GM12892 (cell line): ENCODE measurements at places on chromosomes 1 and 21.

- no peak for DNase-seq
Measured at GRCh38 chr1:43511394-43511793, 19.3 kb upstream of the PTPRF start.

DNA sequence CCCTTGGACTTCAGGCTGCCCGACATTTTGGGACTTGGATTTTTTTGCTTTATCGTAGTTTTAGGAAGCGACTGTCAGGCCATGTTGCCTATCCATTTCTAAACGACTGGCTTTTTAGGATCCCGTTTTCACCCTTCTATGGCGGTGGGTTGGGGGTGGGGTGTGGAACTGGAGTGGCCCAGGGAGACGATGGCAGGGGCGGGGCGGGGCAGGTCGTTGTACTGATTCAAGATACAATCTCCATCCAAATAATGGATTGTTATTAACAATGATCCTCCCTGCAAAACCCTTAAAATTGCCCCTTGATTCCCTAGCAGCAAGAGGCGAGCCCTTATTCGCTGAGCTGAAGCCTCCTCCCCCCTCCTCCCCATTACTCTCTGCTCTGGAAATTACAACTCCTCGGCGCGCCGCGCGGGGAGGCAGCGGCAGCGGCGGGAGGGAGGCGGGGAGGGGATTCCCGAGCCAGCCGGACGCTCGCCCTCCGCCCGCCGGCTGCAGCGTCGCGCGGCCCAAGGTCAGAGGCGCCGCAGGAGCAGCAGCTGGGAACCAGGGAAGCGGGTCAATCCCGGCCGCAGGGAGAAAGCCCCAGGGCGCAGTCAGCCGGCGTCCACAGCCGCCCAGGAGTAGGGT, at the start of gene TRIM67:
TRIM67 (plus strand) TSS at position 392 of the 630 bp plus-strand sequence. CDS start 912 bp downstream, outside the sequence.
- DNase-seq, result no peak

GRCh38 chr1:155048449-155049334, 2.4 kb upstream of the ADAM15 start:
- DNase-seq, result no peak

DNA sequence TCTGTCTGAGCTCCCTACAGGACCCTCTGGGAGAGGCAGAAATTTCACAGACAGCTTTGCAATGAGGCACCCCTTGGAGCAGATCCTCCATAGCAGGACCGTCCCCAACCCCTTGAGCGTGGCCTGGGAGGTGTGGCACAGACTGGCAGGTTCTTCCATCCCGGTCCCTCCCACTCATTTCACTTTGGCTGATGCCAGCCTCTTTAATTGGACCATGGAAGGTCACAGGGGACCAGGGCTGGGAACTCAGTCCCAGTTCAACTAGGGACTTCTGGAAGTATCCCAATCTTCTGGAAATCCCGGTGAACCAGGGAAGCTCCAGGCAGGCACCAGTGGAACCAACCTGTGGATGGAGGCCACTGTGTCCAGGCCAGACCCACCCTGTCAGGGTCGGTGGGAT, 83.7 kb downstream of the SPSB1 start:
- no peak for DNase-seq

DNA sequence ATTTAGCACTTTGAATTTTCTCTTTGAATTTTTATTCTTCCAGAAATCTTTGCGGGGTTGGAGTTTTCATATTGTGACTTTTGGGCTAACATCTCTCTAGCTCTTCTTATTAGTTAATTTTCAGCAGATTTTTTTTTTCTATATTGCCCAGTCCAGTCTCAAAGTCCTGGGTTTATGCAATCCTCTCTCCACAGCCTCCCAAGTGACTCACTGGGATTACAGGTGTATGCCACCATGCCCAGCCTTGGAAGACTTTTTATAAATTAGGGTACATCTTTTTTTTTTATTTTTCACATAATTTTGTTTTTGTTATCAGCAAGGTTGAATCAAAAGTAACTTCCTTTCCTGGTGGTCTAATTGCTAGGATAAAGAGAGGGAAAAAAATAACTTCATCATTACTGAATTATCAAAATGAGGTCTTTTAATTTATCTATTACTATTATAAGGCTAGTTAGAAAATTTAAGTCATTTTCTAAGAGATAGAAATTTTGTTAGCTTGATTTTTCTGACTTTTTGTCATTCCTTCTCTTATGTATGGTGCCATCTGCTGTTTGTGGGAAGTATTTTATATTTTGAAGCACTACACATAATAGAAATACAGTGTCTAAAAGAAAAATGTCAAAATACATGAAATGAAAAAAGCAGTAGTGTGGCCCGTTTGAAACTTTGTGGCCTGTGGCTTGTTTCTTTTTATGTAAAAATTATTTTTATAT, 273.4 kb upstream of the CACYBP start:
- no peak for DNase-seq

- no peak for DNase-seq
Measured at GRCh38 chr1:245322673-245323072, 167.9 kb downstream of the KIF26B start.

DNA sequence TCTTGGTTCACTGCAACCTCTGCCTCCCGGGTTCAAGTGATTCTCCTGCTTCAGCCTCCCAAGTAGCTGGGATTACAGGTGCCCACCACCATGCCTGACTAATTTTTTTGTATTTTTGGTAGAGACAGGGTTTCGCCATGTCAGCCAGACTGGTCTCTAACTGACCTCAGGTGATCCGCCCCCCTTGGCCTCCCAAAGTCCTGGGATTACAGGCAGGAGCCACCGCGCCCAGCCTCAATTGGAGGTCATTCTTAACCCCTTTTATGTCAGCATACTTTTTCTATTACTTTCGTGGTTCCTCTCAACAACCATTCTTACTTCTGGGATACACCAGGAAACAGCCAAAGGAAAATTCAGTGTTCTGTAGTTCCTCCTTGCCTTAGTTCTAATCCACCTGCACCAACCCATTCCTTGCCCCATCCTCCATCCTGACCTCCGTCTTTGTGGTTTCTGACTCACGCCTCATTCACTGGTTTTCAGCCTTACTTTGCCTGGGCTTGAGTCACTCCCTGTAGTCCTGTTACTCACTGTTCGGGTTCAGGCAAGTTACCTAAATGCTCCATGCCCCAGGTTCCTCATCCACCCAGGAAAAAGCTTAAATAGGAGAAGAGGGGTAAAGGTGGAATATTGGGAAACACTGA, 12.9 kb upstream of the BCL10 start:
- no peak for DNase-seq

DNA sequence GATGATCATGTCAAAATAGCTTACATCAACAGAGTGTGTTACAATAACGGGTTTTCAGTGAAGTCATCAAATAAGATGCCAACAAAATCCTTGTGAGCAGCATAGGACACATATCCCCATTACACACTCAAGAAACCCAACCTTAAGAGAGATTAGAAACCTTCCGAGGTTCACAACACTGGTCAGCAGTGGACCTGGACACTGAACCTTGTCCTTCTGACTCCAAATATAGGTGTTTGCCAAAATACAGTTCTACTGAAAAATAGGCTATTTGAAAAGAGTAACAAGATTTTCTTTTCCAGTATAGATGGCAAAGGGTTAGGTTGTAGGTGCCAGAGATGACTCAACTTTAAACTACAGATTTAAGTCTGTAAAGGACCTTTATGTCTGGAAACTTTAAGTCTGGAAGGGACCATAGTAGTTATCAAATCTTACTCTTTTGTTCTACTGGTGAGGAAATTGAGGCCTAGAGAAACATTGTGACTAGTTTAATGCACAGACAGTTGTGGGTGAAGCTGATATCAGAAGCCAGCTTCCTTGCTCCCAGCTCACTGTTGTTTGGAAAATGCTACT, 811 bp upstream of the REG4 start:
- no peak for DNase-seq

DNA sequence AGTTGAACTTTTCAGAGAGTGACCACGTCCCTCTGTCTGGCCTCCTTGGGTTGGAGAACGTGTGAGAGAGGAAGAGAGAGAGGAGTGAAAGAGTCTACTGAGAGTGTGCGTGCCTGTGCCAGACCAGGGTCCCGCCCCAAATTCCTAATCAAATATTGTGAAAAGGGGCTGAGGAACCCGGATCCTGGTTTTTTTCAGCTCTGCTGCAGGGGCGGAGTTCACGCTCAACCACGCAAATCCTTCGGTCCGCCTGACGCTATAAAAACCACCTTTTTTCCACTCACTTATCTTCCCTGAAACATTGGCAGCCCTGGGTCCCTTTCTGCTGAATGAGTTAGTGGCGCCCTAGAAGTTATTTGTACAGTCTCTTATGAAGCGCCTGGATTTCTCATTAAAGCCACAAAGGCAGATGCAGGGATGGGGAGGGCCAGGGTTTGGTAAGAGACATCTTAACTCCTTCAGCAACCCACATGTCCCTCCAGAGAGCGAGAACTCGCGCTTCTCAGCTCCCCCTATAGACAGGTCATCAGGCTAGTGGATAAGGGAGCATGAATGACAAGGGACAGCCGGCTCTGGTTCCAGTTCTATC, at the start of gene FMOD:
FMOD (minus strand) TSS at position 86 of the 589 bp plus-strand sequence. CDS start 2,852 bp downstream, outside the sequence.
- DNase-seq, result no peak

DNA sequence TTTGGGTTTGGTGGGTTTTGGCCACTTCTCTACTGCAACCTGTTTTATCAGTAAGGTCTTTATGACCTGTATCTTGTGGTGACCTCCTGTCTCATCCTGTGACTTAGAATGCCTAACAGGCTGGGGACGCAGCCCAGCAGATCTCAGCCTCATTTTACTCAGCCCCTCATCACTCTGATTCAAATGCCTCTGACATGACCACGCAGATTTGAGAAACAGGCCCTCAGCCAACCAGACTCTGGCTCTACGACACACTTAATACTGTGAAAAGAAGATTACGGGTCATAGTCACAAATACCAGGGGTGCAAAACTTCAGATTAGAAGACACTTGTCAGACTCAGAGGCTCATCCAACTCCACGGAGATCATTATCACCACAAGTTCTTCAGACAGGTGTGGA, 28.3 kb upstream of the KIF26B start:
- no peak for DNase-seq

DNA sequence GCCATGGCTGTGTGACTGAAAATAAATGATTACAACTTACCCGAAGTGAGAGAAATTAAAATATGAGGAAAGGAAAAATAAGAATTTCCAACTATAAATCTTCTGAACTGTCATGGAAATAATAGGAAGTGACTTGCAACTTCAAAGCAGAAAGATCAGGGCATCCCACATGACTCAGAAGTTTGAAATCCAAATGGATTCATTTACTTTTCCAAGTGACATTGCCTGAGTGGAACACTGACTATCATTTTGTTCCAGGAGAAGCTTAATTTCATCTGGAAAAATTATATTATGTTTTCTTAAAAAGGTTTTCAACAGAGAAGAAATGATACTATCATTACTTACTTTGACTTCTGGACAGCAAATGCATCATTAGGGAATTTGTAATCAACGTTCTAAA, 110.8 kb downstream of the GREM2 start:
- DNase-seq, result no peak

GRCh38 chr21:44695184-44695583, 1.8 kb upstream of the KRTAP10-12 start:
- DNase-seq, result no peak

- DNase-seq, result no peak
Measured at GRCh38 chr1:172398970-172399755, 21.3 kb upstream of the C1orf105 start.

GRCh38 chr1:145977016-145977415, 12.5 kb downstream of the POLR3GL start:
- no peak for DNase-seq

GRCh38 chr1:231973830-231974229, 347.2 kb downstream of the DISC1 start:
- no peak for DNase-seq

DNA sequence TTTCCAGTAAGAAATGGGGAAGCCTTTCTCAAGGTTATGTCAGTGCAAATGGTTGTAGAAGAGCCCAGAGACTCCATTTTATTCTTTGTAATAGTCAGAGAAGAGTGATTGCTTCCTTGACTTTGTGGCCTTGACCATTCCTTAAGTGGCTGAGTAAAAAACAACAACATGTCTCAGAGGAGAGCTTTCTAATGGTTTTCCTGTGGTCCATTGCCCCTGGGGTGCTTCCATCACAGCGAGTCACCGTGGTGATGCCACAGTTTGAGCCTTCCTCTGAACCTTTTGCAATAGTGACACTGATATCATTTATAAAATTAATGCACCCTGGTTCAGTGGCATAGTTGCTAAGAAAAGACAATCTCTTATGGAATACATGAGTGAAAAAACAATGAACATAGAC, 38.6 kb downstream of the PAPPA2 start:
- DNase-seq, result no peak

DNA sequence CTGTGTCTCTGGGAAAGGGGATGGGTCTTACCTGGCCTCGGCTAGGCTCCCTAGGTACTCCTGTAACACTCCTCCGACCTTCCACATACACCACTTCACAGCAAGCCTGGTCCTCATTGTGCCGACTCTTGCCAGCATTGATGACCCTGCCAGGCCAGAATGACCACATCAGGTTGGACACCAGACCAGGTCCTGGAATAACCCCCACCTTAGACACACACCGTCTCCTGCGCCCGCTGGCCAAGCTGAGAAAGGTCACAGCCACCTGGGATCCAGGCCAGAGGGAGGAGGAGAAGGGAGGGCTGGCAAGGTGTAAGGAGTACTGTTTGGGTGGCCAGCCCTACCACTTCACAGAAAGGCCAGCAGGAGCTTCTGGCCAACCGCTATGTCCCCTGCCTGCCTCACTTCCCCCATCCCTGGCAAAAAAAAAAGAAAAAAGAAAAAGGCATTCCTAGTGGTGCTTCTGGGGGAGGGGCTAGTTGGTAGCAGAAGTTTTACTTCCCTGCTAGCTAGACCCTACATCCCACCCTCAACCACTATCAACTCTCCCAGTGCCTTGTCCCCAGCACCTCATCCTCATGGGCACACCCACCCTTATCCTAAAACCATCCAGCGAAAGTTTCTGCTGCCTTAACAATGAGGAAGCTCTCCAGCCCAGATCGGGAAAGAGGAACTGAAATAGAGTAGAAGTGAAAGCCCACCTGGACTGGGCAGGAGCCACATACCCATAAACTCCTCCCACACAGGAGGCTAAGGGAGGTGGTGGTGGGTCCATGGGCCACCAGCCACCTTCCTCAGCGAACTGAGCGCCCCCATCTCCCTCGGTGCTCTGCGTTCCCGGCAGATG, 1.4 kb downstream of the PPM1J start:
- DNase-seq, result peak; percentile 51

DNA sequence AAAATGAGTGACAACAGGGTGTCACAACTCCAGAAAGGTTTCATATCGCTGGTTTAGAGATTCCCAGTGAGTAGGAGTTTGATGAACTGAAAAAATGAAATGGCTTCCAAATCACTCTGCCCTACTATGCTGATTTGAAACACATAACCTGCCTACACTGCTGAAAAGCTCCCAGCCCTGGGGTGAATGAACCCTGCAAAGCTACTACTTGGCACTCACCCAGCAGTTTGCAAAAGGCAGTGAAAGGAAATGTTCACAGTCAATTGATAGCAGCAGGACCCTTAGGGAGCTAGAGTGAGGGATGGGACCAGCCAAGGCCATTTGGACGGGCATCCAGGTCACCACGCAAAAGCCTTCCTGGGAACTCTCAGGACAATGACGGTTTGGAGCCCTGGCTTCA, 44.4 kb upstream of the SRP9 start:
- no peak for DNase-seq
